ENCODE measurements at places on chromosomes 5 and 9.

DNA sequence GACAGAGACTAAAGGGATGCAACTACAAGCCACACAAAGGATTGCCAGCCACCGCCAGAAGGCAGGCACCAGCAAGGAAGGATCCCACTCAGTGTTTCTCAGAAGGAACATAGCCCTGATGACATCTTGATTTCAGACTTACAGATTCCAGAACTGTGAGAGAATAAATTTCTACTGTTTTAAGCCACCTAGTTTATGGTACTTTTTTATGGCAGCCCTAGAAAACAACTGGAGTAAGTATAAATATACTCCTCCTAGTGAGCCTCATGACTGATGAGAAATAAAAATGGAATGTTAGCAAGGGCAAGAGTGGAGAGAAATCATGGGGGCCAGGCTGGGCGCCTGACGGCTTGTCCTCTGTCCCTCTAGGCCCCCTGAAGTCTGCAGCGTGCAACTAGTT is 307.3 kb downstream of the PIK3R1 start:
- DNase-seq: no peak

DNA sequence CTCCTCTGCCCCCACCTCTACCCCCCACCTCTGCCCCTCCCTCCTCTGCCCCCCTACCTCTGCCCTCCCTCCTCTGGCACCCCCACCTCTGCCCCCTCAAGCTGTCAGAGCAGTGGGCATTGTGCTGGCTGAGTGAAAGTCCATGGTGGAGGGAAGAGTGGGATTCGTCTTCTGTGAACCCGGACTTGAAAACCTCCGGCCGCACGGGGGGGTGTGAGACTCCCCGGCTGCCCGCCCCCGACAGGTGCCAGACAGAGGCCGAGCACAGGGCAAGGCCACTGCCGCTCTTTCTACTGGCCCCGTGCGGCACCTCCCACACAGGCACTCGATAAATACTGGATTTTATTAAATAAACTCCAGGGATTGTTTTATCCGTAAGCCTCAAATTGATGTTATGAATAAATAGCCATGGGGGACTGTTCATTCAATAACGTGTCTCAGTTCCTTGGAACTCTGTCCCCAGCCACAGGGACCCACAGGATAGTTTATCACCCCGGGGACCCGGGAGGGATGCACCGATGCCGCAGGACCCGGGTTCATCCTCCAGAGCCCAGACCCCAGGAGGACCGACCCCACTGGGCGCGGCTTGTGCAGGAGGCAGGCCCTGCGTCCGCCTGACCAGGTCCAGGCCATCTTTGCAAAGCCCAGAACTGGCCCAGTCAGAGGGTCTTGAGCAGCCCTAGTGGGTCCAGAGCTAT is 2.6 kb upstream of the QRFP start:
- DNase-seq: no peak

DNA sequence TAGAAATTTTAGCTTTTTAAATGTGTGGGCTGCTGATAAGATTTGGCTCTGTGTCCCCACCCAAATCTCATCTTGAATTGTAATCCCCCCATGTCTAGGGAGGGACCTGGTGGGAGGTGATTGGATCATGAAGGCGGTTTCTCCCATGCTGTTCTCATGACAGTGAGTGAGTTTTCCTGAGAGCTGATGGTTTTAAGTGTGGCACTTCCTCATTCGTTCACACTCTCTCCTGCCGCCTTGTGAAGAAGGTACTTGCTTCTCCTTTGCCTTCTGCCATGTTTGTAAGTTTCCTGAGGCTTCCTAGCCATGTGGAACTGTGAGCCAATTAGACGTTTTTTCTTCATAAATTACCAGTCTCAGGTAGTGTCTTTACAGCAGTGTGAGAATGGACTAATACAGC is 127.8 kb upstream of the MVB12B start:
- DNase-seq: no peak

GRCh38 chr5:14739538-14739937 is 75.0 kb downstream of the OTULIN start:
- DNase-seq: no peak

DNA sequence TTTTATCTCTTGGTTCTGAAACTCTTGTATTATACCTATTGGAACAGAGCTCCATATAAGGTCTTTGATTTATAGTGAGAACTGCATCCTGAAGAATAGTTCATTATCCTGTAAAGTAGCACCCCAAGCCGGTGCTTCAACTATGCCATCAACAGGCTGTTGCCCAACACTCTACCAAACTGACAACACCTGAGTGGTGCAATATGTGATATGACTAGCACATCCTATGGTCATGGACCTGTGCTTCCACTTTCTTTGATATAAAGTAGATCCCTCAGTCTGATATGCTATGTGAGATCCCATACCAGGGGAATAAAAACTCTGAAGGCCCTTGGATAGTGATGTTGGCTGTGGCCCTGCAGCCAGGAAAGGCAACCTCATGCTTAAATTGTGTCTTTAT is 15.8 kb downstream of the CSF2 start:
- no peak for DNase-seq

GRCh38 chr9:94952565-94953373 is 226.3 kb downstream of the AOPEP start:
- no peak for DNase-seq

DNA sequence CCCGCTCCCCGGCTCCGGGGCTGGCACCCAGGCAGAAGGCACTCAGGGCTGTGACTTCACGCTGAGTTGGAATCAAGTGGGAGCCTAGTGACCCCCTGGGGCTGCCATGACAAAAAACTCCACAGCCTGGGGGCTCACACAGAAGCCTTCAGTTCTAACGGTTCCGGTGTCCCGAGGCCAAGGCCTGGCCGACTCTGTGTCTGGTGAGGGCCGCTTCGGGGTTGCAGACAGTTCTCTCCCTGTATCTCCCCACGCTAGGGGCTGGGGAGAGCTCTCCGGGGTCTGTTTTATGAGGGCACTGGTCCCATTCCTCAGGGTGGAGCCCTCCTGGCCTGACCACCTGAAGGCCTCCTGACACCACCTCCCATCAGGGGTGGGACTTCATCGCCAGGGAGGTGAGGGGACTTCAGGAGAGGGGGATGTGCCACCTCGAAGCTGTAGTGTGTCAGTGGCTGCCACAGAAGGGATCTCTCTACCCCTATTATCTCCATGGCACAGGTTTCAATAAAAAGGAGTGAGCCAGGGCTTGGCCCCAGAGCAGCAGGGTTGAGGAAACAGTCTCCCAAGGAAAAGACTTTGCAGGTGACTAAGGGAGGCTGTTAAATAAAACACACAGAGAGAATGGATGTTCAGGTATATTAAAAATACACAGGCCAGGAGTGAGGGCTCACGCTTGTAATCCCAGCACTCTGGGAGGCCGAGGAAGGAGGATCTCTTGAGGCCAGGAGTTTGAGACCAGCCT is 1.5 kb upstream of the SLC6A3 start:
- DNase-seq: no peak

GRCh38 chr5:173228639-173229381 is 6.2 kb downstream of the NKX2-5 start:
- no peak for DNase-seq
